ENCODE measurements at places on chromosomes 2 and 18.

GRCh38 chr18:22987547-22988189 lies 54.5 kb downstream of the RBBP8 start:
- DNase-seq = no peak

DNA sequence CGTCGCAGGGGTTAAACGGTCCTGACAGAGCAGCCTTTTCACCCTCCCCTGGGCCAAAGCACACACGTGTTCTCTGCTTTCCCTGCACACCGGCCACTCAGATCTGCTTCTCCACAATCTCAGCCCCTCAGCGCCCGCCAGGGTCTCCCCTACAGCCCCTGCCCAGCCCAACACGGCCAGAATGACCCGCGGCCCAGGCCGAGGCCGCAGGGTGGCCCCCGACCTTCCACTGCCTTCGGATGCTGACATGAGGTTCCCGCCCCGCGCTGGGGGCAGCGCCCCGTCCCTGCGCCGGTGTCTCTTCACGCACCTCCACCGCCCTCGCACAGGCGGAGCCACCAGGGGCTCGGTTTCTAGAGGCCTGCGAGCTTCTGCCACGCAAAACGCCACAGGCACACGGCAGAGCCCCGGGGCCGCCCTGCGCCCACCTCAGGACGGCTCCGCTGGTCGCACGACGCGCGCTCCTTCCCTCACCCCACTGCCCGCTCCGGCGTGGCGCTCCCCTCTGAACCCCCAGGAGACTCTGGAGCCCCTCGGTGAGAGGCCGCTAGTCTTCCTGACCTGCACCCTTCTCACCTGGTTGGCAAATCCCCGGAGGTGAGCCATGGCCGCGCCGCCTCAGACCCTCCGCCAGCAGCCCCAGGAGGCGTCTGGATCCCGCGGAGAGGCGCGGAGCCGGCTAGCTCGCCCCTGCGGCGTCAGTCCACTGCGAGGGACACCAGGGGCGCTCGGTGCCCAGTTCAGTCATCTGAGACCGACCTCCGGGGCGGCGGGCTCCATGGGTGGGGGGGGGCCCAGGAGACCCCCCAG lies 749 bp downstream of the STK25 start:
- DNase-seq = no peak

GRCh38 chr2:144515696-144516410 lies 4.1 kb downstream of the ZEB2 start:
- DNase-seq = no peak

DNA sequence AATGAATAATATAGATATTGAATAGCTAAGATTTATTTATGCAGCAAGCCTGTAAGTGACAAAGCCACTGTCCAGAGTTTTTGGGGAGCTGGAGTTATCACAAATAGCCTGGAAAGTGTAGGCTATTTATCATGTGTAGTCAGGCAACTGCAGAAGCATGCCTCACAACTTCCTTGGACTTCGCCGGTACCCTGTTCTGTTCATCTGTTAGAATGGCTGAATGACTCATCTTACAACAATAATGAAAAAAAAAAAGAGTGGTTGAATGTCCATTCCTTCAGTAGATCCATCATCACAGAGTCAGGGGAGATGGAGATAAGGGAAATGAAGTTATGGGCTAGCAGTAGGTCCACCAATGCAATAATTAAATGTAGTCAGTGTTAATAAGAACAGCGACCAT lies 24.0 kb upstream of the ATP5MC3 start:
- no peak for DNase-seq

DNA sequence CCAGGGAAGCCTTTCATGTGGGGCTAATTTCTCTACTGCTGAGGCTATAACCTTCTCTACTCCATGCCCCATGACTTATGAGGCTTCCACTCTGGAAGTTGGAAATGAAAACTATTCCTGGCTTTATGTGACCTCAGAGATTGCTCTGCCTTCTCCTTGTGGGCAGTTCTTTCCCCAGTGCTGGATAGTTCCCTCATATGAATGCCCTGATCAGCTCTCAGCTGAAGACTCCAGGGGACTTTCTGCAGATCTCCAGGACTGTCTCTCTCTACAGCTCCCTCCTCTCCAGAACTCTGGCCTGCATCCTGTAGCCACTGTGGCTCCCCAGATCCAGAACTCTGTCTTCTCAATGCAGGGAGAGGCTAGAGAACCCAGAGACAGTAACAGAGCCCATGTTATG lies 235.1 kb downstream of the SEPTIN10 start:
- DNase-seq = no peak

GRCh38 chr2:17079262-17079661 lies 413.6 kb upstream of the CYRIA start:
- DNase-seq = no peak

- no peak for DNase-seq
Measured at GRCh38 chr2:228094377-228094921, 87.0 kb downstream of the SPHKAP start.

DNA sequence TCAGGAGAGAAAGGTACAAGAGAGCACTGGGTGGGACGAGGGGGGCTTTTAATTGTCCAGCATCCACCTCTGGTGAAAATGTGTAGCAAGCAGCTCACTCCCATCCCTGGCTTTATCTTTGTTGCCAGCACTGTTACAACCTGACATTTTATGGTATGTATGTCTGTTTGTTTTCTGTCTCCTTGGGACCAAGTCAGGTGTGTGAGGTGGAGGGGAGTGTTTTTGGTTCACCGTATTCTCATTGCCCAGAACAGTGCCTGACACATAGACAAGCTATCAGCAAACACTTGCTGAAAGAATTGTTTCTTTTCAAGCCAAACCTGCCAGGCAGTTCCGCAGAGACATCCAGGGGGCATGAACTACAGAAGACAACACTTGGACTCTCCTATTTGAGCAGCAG lies 24.7 kb downstream of the TGFA start:
- no peak for DNase-seq

DNA sequence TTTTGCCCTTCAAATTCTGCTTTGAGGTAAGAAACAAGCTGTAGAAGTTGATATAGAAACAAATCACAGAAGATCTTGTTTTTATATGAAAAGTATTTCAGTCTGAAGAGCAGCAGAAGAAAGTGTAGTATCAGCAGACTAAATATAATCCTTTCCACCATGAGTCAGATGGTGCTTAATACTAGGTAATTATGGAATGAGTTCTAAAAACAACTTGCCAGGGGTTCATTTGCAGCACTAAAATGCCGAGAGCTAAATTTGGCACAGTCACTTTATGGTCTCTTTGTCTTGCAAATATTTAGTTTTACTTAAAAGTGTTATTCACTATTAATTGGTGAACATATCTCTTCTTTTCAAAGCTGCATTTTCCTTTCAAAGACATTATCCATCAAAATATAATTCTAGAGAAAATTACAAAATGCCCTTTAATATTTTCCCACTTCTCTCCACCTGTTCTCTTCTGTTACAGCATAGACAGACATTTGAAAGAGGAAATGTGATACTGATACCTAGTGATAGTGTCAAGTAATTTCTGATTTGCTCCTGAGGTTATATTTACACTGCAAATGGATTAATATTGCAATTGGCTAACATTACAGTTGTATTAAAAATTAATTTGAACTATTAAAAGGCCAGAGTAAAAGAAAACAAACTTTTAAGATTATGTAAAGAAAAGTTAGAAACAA lies 5.3 kb downstream of the MYL1 start:
- no peak for DNase-seq

- DNase-seq = no peak
Measured at GRCh38 chr2:186884587-186884986, 35.6 kb upstream of the ZSWIM2 start.

- DNase-seq = no peak
Measured at GRCh38 chr2:641164-641871, 35.9 kb downstream of the TMEM18 start.

DNA sequence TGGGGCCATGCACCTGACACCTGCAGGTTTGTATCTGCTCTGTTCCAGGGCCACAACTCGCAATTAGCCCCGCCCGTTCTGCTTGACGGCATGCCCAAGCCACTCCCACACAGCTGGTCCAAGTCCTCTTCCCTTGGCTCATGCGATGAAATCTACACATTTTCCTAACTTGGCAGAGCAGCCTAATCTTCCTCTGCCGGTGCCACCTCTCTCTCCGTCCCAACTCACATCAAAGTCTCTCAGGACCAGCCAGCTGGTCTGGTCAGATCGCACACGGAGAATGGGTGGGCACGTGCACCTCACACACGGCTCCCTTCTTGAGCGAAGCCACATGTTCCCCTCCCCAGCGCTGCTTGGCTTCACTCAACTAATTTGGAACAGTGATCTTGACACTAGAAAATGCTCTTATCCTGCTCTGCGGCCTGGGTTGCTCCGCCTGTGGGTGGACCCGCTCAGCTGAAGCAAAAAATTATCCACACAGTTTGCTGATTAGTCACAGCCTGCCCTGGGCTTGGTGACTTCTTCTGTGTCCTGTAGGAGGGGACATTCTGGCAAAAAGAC lies 176.7 kb downstream of the NRP2 start:
- no peak for DNase-seq

DNA sequence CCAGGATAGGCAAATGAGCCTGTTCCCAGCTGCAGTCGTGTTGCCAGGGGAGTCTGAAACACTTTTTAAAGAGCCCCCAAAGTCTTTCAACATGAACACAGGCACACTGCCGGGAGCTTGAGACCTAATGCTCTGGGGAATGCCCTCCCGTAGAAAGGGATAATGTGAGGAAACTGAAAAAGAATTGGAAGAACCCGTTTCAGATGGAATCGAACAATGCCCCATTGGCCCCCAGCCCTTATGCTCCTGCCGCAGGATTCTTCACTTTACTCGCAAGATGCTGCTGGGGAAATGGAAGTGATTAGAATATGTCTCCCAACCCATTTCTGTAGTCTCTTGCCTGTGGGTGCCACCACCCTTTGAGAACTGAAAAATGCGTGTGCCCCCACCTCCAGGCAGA lies 136.3 kb upstream of the GATA6 start:
- DNase-seq = no peak

- no peak for DNase-seq
Measured at GRCh38 chr18:12991821-12992179, 638 bp downstream of the CEP192 start.

GRCh38 chr2:4673025-4673489 lies 969.7 kb downstream of the DCDC2C start:
- no peak for DNase-seq

GRCh38 chr2:100359576-100359975 lies 37.3 kb upstream of the LONRF2 start:
- DNase-seq = no peak

DNA sequence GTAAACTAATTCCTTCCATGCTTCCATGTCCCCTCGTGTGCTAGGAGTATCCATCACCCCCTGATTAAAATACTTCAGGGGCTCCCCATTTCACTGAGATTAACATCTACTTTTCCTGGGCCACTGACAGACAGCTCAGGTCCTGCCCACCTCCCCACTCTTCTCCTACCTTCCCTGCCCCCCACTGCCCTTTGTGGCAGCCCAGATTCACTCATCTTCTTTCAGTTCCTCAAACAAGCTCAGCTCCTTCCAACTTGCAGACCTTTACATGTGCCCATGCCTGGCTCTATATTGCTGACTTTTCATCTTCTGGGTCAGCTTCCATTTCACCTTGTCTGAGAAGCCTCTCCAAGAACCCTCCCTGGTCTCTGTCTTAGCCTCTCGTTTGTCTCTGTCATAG lies 12.0 kb downstream of the RUFY4 start:
- DNase-seq = no peak

- DNase-seq = no peak
Measured at GRCh38 chr18:63395503-63395902, 26.8 kb downstream of the VPS4B start.

GRCh38 chr2:59925321-59925720 lies 628.1 kb downstream of the BCL11A start:
- DNase-seq = no peak

- no peak for DNase-seq
Measured at GRCh38 chr2:215811409-215812345, 201.7 kb downstream of the MREG start.

- no peak for DNase-seq
Measured at GRCh38 chr2:239095460-239096081, 247.7 kb downstream of the TWIST2 start.

DNA sequence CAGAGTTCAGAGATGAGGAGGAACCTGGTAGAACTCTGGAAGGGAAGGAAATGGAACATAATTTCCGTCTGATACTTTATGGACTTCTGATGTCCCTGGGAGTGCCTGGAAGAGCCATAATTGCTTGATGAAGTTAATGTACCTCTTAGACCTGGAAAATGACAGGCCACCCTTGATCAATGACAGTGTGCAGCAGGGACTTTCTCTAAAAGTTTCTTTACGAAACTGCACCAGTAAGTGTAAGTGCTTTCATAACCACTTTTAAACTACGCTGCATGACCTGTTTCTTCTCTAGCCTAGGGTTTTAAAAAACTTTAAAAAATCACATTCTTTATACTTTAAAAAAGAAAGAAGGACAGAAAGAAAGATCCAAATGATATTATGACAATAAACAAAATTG lies 164.5 kb downstream of the LPIN1 start:
- no peak for DNase-seq

DNA sequence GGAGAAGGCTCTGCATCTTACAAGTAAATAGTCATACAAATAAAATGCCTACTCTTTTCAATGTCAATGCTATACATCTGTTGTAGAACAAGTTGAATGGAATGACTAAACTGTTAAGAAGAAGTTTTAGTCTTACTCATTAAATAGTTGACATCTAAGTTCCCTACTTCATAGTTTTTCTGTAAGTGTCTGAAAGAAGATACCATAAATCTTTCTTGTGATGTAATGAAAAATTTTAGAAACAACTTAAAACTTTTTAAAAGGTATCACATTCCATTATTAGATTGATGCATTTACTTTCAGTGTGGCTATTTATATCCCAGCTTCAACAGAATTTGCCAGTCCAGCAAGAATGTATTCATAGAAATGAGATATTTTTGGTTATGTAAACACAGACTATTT lies 185.2 kb upstream of the EPC2 start:
- no peak for DNase-seq

- DNase-seq = no peak
Measured at GRCh38 chr2:107336526-107336925, 450.6 kb upstream of the ST6GAL2 start.

DNA sequence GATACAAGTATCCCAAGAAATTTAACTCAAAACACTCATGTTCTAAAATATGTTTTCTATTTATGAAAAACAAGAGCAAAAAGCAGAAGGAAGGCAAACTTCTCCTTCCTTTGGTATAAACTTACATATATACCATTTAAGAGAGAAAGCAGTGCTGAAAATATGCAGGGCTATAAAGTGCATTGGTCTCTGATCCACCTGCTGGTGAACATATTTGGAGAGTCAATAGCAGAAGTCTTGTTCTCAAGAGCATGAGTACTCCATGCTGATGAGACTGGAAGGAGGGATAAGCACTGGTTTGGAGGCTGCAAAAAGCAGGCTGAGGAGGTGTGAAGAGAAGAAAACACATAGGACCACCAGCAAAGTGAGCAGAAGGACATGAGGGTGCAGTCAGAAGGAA lies 391.2 kb downstream of the STK39 start:
- no peak for DNase-seq
